ENCODE measurements at places on chromosomes 13 and 19. TPM values are rescaled to one million over a fixed set of nuclear protein-coding genes. Genes with fewer than 3 reads are reported as not detected.

TMEM238 gene
- polyA plus RNA-seq, result 0.60 TPM

CCNA1 gene
- polyA plus RNA-seq, result 3.3 TPM

SMIM24 gene
- 1.9 TPM for polyA plus RNA-seq

CYSLTR2 gene
- 0.39 TPM for polyA plus RNA-seq

ZNF700 gene
- polyA plus RNA-seq, result 24.9 TPM

ARRDC5 gene
- 0.18 TPM for polyA plus RNA-seq
